Kasumi-1 (cell line): ENCODE measurements at places on chromosomes 6 and 20.

- no peak for DNase-seq
These were observed 136.5 kb upstream of the PRND start for GRCh38 chr20:4585104-4585753.

GRCh38 chr6:118705544-118706491, 54.4 kb upstream of the CEP85L start:
- no peak for DNase-seq

- DNase-seq: no peak
These were observed 168.9 kb downstream of the ATXN1 start for GRCh38 chr6:16592223-16592911.

- peak; percentile 93 for DNase-seq
These were observed 7.6 kb upstream of the TMEM14A start for GRCh38 chr6:52663120-52663935.

GRCh38 chr6:39493174-39493573, 170.7 kb upstream of the KCNK16 start:
- no peak for DNase-seq

GRCh38 chr6:33731751-33732282, 14.9 kb downstream of the IP6K3 start:
- DNase-seq: no peak

- DNase-seq: no peak
These were observed 365.2 kb downstream of the PAX1 start for GRCh38 chr20:22070610-22071058.
